NCI-H1417 treated with DMSO at 0.1 percent for 48 hours (cell line): ENCODE measurements at places on chromosomes 12 and 14.

GRCh38 chr14:52175982-52176502 lies 91.5 kb upstream of the PTGDR start:
- DNase-seq: no peak

DNA sequence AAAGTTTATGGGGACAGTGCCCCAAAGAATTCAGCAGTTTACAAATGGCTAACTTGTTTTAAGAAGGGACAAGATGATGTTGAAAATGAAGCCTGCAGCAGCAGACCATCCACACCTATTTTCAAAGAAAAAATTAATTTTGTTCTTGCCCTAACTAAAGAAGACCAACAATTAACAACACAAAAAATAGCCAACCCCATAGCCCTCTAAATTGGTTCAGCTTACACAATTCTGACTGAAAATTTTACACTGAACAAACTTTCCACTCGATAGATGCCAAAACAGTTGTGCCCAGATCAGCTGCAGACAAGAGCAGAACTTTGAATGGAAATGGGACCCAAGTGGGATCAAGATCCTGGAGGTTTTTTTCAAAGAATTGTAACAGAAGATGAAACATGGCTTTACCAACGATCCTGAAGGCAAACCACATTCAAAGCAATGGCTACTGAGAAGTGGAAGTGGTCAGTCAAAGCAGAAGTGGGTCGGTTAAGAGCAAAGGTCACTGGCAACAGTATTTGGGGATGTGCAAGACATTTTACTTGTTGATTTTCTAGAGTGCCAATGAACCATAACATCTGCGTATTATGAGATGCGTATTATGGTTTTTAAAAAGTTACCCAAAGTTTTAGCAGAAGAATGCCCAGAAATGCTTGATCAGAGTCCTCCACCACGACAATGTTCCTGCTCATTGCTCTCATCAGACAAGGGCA lies 30.0 kb downstream of the SLC39A9 start:
- no peak for DNase-seq

GRCh38 chr14:71361874-71362273 lies 454.6 kb downstream of the PCNX1 start:
- no peak for DNase-seq

GRCh38 chr12:81332054-81332453 lies 254.2 kb downstream of the ACSS3 start:
- DNase-seq: no peak

GRCh38 chr14:31761325-31761724 lies 200.1 kb downstream of the NUBPL start:
- DNase-seq: no peak

GRCh38 chr12:71312768-71313403 lies 126.7 kb upstream of the LGR5 start:
- DNase-seq: no peak

DNA sequence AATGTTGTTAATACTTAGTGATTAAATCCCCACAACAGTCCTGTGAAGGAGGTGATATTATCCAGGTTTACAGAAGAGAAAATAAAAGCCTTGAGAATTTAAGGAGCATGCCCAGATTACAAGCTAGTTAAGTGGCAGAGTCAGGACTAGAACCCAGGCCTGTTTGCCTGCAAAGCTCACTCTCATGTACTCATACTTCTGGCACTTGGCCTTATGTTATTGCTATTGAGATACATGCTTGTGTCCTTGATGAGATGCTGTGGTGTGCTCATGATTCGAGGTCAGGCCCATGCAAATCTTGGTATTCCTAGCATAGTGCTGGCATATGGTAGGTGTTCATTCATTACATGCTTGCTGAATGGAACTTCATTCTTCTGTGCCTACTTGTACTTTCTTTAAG lies 7.6 kb upstream of the EID3 start:
- no peak for DNase-seq

GRCh38 chr12:106181401-106182114 lies 42.8 kb upstream of the NUAK1 start:
- DNase-seq: no peak
